Fibroblast of skin of back (primary cell): ENCODE measurements at places on chromosomes 13 and 19.

GRCh38 chr19:4707956-4708650 lies 15.5 kb downstream of the DPP9 start:
- DNase-seq = no peak

GRCh38 chr19:3508771-3509535 lies 2.8 kb downstream of the FZR1 start:
- peak; percentile 15 for DNase-seq

- no peak for DNase-seq
Observed at GRCh38 chr19:39144290-39145071, 18.9 kb downstream of the PAK4 start.

- peak; percentile 1 for DNase-seq
Observed at GRCh38 chr13:34914416-34914815, 27.7 kb upstream of the NBEA start.

DNA sequence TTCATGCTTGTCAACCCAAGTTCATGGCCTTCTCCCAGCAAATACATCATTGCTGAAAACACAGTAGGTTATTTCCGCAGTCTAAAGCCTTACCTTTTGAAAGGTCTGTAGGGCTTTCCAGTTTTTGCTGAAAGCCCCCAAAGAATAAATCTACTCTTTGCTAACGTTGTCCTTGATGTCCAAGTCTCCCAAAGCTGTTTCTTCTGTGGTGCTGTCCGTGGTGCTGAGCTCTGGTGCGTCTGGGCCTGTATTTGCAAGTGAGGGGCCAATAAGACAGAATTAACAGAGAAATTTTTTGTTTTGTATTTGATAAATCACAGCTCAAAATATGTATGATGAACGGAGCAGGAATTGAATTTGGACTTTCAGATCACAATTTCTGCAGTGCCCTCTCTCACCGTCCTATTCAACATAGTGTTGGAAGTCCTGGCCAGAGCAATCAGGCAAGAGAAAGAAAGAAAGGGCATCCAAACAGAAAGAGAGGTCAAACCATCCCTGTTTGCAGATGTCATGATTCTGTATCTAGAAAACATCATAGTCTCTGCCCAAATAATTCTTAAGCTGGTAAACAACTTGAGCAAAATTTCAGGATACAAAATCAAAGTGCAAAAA lies 9.8 kb upstream of the LGALS16 start:
- peak; percentile 19 for DNase-seq

- DNase-seq = peak; percentile 22
Observed at GRCh38 chr13:93625536-93625935, 398.9 kb downstream of the GPC6 start.

DNA sequence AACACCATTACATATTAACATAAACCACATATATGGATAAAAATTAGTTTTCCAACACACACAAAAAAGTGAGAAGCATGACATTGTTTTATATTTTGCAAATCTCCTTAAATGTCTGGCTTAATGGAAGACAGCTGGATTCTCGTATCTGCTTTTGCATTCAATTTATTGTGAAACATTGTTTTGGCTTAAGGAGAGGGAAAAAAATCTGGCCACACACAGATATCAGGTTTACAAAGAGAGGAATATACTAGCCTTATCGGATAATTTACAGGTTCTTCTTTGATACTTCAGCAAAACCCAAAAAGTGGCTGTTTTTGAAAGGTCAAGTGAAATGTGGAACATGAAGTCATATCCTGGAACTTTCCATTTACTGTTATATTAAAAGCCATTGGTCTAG lies 523.5 kb upstream of the ARGLU1 start:
- DNase-seq = no peak

GRCh38 chr13:95226050-95226449 lies 75.2 kb downstream of the ABCC4 start:
- no peak for DNase-seq

DNA sequence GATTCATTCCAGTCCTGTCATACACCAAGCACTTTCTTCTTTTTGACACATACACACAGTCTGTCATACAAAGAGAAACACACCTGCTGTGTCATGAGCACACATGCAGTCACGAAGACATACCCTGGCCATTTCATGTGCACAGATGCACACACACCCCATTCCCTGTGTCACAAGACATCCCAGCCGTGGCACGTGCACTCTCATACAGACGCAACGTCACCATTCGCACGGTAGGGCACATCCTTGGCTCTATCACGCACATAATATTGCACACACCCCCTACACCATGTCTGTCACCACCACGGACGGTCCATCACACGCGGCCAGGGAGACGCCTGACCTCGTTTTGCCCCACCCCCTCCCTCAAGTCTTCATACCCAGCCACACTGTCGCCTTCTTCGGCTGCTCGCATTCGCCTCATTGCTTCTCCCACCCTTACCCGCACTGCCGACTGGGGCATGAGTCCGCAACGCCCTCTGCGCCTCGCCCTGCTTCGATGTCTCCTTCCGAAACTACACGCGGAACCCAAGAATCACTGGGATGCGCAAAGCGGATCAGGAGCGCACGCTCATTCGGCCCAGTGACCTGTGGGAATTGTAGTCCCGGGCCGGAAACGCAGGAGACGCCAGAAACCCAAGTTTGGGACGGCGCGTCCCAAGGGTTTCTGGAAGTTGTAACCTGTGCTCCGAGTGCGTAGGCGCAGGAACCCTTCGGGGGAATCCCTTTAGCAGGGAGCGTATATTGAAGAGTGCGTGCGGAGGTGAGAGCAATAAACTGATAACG lies 6.8 kb upstream of the ZNF283 start:
- DNase-seq = peak; percentile 67

- DNase-seq = peak; percentile 5
Observed at GRCh38 chr13:65460136-65460535, 1770.0 kb downstream of the PCDH9 start.

GRCh38 chr13:108033800-108034707 lies 181.3 kb downstream of the LIG4 start:
- DNase-seq = no peak

- no peak for DNase-seq
Observed at GRCh38 chr19:16327501-16327900, 2.9 kb downstream of the KLF2 start.

DNA sequence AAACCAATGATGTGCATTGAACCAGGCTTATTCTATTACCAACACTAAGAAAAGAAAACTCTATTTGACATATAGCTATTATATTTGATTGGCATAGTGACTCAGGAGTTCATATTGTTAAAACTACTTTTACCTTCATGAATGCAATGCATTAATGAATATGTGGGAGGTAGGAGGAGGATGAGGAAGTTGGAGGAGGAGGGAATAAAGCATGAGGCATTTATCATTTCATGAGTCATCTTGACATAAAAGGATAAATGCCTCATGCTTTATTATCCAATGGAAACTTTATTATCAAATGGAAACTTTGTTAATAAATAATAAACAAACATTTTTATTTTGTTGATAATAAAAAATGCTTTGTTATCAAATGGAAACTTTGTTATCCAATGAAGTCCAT lies 116.5 kb downstream of the SPRY2 start:
- DNase-seq = peak; percentile 15

DNA sequence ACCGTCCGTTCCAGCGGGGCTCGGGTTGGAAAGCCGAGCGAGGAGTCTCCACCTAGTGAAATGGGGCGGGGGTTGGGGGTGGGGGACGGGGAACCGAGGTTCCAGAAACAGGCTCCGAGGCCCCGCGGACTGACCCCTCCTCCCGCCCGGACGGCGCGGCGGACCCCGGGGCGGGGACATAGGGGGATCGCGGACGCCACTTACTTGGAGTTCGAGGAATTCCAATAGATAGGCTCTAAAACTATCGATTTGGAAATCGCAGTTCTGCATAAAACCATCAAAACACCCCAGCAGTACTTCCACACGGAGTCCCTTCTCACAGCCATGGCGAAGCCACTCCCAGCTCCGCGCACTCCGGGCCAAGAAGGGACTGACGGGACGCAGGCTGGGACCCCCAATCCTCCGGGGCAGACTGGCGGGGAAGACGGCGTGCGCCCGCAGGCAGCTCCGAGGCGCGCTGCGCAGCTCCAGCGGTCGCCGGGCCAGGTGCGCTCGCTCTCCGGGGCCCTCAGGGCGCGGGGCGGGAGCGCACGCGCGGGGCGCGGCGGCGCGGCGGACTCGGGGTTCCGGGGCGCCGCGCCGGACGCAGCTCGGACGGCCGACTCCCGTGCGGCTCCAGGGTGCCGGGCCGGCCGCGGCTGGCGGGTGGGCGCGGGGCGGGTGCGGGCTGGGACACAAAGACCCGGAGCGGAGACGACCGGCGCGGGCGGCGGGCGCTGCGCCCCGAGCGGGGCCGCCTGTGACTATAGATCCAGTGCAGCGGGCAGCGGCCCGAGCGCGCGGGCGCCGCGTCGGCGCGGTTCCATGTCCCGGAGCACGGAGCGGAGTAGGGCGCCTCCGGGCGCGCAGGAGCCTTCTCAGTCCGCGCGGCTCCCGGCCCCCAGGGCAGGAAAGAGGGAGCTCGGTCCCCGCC lies 567 bp downstream of the EFNB2 start:
- DNase-seq = no peak

DNA sequence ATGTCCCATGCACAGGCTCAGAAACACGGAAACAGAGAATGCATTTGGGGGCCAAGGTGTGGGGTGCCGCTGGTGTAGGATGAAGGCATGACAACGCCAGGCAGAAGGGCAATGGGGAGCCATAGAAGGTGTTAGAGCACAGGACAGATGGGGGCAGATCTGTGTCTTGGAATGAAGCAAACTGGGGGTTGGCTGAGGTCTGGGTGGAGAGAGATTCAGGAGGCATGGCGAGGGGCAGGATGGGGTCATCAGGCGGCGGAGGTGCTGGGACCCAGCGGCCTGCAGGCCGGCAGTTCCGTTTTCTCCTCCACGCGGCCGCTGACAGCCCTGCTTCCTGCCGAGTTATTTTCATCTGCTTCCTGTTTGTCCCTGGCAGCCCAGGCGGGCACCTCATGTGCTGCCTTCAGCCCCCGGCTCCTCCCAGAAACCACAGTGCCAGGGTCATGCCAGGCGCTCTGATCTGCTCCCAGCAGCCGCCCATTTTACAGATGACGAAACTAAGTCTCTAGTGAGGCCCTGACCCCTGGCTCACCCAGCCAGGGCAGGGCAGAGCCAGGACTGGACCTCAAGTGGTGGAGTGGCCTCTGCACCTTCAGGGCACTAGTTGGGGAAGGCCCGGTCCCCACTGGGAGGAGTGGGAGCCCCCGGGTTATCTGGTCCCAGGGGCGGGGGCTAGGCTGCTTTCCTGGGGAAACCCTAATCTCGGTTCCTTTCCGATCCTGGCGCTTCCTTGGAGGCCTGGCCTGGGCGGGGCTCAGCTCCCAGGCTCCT lies 2.2 kb downstream of the ARHGAP45 start:
- DNase-seq = no peak

DNA sequence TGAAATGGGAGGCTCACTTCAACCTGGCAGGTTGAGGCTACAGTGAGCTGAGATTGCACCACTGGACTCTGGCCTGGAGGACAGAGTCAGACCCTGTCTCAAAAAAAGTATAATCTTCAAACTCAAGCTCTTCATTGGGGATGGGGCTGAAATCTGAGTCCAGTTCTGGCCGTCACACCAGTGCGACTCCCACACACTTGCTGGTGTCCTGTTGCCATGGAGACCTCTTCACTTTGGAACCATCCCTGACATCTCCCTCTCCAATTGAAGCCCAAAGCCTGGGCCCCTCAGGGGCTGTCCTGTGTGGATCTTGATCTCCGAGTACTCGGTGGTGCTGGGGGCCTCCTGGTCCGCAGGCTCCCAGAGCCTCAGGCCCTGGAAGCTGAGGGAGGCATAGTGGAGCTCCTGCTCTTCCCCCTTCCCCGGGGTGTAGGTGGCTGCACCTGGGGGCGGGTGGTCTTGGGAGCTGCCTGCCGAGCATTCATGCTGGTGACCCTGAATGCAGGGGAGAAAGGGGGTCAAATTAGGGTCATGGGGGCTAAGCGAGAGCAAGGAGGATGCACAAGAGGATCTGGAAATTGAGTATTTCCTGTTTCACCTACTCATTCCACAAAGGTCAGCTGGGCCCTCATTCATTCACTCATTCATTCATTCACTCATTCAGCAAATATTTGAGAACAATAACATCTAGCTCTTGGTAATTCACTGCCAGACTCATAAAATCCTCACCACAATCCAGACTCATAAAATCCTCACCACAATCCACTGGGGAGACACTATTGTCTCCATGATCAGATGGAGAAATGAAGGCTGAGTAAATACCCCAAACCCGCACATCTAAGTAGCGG lies 11.0 kb downstream of the SIGLEC11 start:
- no peak for DNase-seq

GRCh38 chr13:110231348-110232047 lies 75.5 kb downstream of the COL4A1 start:
- no peak for DNase-seq

- peak; percentile 44 for DNase-seq
Observed at GRCh38 chr13:78102121-78102677, 183.6 kb upstream of the EDNRB start.

GRCh38 chr13:21549633-21550032 lies 54.3 kb downstream of the MICU2 start:
- DNase-seq = no peak

DNA sequence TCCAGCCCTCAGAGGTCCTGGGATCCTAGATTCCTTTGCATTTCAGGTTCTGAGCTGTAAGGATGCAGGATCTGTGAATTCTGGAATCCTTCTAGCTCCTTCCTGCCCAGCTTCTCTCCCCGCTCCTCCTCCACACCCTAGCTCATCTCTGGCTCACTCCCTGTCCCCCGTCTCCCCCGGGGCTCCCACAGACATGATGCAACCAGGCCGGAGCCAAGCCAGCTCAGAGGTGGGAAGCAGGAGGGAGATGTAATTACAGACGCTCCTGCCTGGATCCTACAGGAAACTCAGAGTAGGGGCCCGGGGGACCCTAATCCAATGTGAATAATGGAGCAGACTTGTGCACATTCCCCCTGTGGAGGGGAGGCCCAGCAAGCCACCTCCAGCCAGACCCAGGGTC lies 4.5 kb downstream of the GNG8 start:
- peak; percentile 62 for DNase-seq

DNA sequence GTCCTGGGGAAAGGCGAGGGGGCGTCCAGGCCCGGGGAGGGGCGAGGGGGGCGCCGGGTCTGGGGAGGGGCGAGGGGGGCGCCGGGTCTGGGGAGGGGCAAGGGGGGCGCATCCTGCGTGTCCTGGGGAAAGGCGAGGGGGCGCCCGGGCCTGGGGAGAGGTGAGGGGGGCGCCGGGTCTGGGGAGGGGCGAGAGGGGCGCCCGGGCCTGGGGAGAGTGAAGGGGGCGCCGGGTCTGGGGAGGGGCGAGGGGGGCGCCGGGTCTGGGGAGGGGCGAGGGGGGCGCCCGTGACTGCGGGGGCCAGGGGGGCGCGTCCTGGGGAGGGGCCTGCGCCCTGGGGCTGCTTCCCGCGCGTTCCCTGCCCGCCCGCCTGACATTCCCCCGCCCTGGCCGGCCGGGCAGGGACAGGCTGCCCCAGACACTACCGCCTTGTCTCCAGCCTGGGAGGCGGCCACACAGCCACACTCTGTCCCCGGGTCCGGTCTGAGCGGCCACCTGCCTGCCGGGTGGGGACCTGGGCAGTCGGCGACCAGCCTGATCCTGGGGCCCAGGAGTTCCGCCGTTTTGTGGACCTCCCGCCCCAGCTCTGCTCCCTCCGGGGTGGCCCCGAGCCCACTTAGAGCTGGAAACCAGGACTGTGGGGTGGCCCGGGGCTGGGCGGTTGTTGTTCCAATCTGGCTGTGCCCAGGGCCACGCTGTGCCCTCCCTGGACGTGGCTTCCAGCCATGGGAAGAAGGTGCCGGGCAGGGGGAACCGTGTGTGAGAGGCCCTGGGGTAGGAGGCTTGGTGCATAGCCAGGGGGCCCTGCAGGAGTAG lies 11.8 kb downstream of the PALM start:
- DNase-seq = no peak

- DNase-seq = no peak
Observed at GRCh38 chr13:52845766-52846566, 2.5 kb downstream of the PCDH8 start.
